Karpas-422 (cell line): ENCODE measurements at places on chromosomes 2 and 18. TPM values are rescaled to one million over a fixed set of nuclear protein-coding genes. Genes with fewer than 3 reads are reported as not detected.

ANKRD30B gene
- not detected in 2 replicates for total RNA-seq

DSG1 gene
- 16.2 and 20.7 TPM in 2 replicates for total RNA-seq

CEBPZOS gene
- total RNA-seq, result 20.8 and 31.0 TPM in 2 replicates

PSTPIP2 gene
- total RNA-seq, result not detected in 2 replicates

FAHD2A gene
- 22.5 and 34.2 TPM in 2 replicates for total RNA-seq

VSNL1 gene
- total RNA-seq, result not detected in 2 replicates

MAB21L4 gene
- total RNA-seq, result not detected in 2 replicates

HOXD13 gene
- total RNA-seq, result not detected in 2 replicates

BOLL gene
- total RNA-seq, result not detected in 2 replicates

AKAIN1 gene
- not detected in 2 replicates for total RNA-seq

ADD2 gene
- total RNA-seq, result not detected in 2 replicates

FEV gene
- not detected in 2 replicates for total RNA-seq

DSC3 gene
- total RNA-seq, result 0.04 and 0.22 TPM in 2 replicates

ARL6IP6 gene
- total RNA-seq, result 29.5 and 69.7 TPM in 2 replicates

MBOAT2 gene
- not detected in 2 replicates for total RNA-seq

AQP12A gene
- not detected in 2 replicates for total RNA-seq

ZBTB14 gene
- 13.3 and 15.3 TPM in 2 replicates for total RNA-seq

G6PC2 gene
- total RNA-seq, result not detected in 2 replicates

ATP6V1C2 gene
- total RNA-seq, result not detected in 2 replicates

DSG3 gene
- not detected in 2 replicates for total RNA-seq

NEUROD1 gene
- total RNA-seq, result not detected in 2 replicates

RTKN gene
- total RNA-seq, result 28.1 and 31.5 TPM in 2 replicates

SPOPL gene
- total RNA-seq, result 26.6 and 30.3 TPM in 2 replicates

GPR39 gene
- total RNA-seq, result 0.34 TPM in 1 of 2 replicates, not detected in the other

NDC80 gene
- total RNA-seq, result 25.4 and 48.5 TPM in 2 replicates

SERPINB5 gene
- total RNA-seq, result 1.0 TPM in 1 of 2 replicates, not detected in the other

ADGRF3 gene
- total RNA-seq, result 0.25 TPM in 1 of 2 replicates, not detected in the other

MAP3K20 gene
- total RNA-seq, result 0.34 and 1.2 TPM in 2 replicates

SCN7A gene
- not detected in 2 replicates for total RNA-seq

COL4A4 gene
- 0.41 and 0.72 TPM in 2 replicates for total RNA-seq

LDLRAD4 gene
- total RNA-seq, result 204 and 269 TPM in 2 replicates

CPS1 gene
- 2.8 and 5.0 TPM in 2 replicates for total RNA-seq

ERFE gene
- 2.8 and 4.1 TPM in 2 replicates for total RNA-seq

DSG4 gene
- 4.5 and 8.3 TPM in 2 replicates for total RNA-seq

CHST9 gene
- not detected in 2 replicates for total RNA-seq

SKA1 gene
- 20.3 and 28.8 TPM in 2 replicates for total RNA-seq
